NCI-H2029 treated with DMSO at 0.1 percent for 48 hours (cell line): ENCODE measurements at places on chromosomes 11 and 22.

- no peak for DNase-seq
Observed at GRCh38 chr22:50716290-50717024, 21.5 kb upstream of the ACR start.

DNA sequence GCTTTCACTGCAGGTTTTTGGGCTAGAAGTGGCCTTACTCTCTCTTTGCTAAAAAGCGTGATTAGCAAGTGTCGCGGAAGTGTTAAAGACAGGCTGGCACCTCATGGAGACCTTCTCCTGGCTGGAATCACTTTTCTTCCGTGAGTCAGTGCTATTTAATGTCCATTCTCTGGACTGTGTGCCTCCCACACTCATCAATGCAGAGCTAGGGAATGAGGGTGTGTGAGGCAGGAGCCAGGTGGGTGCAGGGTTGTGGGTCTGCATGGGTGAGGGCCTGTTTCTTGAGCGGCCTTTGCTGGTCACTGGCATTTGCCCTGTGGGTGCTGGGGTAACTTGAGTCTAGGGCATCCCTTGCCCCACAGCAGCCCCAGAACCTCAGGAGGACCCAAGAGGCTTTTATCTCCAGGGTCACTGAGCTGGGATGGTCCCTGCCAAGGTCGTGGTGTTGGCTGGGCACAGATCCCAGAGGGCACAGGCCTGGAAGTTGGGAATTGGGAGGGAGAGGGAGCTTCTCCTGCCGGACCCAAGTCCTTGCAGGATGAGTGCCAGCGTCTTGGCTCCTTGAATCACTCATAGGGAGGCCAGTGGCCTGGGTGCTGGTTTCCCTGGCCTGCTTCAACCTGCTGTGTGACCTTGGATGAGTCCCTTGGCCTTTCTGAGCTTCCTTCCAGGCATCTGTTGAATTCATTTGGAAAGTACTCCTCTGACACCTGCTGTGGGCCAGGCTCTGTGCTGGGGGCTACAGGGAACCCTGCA, 30.0 kb downstream of the KIAA1671 start:
- no peak for DNase-seq

- DNase-seq: no peak
Observed at GRCh38 chr11:112617098-112617425, 344.2 kb upstream of the NCAM1 start.

- no peak for DNase-seq
Observed at GRCh38 chr11:2160736-2161259, at the start of gene INS. TSS of gene INS (minus strand) at chr11:2161209. CDS start at chr11:2160971, 238 bp downstream.

- DNase-seq: no peak
Observed at GRCh38 chr11:22957786-22958185, 97.5 kb upstream of the CCDC179 start.

GRCh38 chr22:46592390-46592872, 27.8 kb upstream of the GRAMD4 start:
- no peak for DNase-seq

- no peak for DNase-seq
Observed at GRCh38 chr22:37609240-37610152, 862 bp downstream of the GGA1 start.

DNA sequence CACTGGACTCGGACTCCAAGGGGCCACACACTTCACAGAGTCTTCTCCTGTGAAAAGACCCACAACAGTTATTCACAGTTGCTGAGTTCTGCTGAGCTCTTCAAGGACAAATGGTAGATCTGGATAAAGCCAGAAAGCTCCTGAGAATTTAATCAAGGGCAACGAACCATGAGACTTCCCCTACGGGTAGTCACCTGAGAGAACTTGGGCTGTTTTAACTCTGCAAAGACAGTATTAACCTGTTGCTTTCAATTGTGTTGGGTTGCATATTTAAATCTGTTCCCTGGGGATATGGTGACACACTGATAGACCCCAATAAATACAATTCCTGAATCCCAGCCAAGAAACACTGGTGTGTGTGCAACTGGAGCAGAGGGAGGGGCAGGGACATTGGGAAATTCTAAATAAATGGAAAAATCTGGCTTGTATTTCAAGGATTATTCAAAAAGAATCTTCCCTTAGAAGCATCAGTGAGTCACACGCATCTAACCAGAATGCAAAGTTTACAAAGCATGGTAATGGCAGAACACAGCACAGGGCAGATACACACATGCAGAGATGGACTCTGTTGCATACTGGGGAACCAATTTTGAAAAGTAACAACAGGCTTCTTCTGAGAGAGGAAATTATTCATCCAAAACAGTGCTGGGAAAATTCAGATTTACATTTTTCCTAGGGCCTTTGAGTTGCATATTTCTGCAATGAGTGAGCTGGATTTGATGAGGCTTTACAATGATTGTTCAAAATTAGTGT, 4.0 kb downstream of the KCNJ1 start:
- no peak for DNase-seq

- no peak for DNase-seq
Observed at GRCh38 chr11:31509051-31509428, 382 bp downstream of the IMMP1L start.

DNA sequence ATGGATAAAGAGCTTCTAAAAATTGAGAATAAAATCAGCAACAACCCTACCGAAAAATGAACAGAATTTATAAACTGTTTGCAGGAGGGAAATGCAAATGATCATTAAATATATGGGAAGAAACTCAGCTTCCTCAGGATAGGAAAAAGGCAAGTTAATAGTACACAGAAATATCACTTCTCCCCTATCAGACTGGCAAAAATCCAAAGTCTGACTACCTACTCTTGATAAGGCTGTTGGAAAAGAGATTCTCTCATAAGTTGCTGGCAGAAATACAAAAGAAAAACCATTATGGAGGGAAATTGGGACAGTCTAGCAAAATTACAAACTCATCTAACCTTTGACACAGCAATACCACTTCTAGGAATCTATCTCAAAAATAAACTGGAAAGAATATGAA, 100.9 kb upstream of the LDLRAD3 start:
- no peak for DNase-seq

DNA sequence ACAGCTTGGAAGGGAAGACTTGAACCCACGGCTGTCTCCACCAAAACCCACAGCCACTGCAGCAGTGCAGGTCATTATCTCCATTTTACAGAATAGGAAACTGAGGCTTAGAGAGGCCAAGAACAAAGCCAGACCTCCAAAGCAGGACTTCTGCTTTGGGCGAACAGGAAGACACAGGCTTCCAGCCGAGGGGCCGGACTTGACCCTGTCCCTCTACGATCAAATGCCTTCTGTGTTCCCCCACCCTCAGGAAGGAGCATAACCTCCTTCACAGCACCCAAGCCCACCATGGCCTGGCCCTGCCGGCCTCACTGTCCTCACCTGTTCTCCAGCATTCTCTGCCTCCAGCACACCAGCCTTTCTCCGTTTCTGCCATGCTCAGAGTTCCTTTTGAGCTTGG, 15.8 kb downstream of the IGLL1 start:
- DNase-seq: no peak

- no peak for DNase-seq
Observed at GRCh38 chr11:22344081-22344480, 5.9 kb downstream of the SLC17A6 start.

DNA sequence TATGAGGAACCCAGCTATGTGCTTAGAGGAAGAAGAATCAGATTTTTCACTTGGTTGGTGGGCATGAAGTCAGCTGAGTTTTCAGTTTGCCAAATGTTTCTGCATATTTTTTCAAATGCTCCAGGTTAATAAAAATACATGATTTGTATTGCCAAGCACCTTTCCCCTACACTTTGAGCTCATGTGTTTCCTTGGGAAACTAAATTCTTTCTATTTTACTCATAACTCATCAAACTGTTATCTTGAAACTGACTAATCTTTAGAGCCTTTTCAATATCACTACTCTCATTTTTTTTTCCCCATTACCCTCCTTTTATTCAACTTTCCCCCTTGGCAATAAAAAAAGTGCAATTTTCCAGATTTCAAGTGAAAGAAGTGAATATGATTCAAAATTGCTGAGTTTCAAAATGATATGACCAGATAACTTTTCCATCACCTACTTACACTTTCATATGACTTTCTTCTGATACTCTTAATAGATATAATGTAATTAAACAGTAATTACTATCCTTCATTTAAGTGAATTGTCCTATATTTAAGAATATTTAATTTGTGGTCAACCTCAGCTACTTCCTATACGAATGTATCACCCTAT, 91.9 kb upstream of the SOX6 start:
- no peak for DNase-seq

DNA sequence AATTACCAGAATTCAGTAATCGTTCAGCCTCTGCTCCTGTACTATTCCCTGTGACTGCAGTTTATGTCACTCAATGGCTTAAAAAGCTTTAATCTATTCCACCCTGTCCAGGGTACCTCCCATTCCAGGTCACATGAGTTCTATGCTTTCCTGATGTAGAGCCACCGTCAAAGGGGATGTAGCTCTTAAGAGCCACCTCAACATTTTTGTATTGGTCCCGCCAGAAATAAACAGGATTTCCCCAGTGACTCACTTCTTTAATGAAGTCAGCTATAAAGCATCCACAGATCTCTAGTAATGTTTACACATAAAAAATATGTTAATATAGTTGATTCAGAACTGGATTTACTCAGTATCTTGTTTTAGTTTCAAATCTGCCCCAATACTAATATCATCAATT, 1.3 kb upstream of the OR8D1 start:
- DNase-seq: no peak

- DNase-seq: no peak
Observed at GRCh38 chr11:45083544-45084087, 62.8 kb upstream of the PRDM11 start.

- DNase-seq: no peak
Observed at GRCh38 chr22:39309881-39310714, 9.3 kb downstream of the RPL3 start.

DNA sequence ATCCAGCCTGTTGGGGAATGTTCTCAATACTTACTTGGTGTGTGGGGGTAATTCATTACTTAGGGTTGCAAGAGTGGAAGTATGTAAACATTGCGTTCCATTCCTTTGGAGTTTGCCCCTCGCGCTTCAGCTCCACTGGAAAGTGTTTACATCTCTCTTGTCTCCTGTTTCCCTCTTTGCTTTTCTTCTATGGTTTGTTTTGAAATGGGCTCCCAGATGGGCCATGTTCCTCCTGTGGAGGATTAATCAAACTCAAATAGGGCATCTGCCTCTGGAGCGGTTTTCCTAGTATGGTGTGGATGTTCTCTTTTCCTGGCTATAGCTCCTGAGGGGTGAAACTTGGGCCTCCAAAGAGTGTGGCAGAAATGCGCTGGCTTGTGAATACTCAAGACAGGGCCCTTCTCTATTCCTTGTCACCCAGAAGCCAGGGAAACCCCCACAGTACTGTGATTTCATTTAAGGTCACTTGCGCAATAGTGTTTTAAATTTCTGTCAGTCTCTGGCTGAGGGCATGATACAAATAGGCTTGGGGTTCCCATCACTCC, 51.9 kb downstream of the CD44 start:
- DNase-seq: no peak

DNA sequence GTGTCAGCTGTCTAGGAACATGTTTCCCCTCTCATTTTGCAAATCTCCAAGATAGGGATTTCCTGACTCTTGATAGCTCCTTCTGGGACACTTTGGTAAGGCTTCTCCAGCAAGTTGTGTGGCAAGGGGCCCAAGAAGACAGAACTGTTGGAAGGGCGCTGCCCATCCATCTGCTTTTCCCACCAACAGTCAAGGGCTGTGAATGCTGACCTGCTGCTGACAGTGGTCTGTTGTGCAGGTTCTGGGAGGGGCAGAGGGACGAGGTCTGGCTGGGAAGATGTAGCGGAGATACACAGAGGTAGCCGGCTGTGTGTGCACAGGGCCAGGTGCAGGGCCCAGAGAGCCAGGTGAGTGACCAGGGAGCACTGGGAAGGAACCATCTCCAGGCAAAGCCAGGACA, 12.2 kb downstream of the BCR start:
- DNase-seq: no peak
